ENCODE measurements at places on chromosomes 7 and 10.

DNA sequence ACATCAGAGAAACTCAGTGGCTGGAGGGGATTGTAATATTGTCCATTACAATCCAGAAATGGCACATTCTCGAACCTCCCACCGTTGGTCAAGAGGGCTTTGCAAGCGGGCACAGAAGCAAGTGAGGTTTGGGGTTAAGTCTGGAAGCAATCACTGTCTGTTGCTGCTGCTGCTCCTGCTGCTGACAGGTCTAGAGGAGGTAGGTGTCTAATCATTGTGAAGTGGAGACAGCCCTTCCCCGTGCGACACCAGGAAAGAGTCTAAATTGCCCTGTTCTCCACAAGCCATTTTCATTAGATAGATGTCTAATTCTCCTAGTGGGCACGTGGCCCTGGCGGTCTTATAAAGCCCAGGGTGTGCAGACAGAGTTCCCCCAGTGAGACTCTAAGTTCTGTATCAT is 43.5 kb downstream of the NPS start:
- DNase-seq: no peak

DNA sequence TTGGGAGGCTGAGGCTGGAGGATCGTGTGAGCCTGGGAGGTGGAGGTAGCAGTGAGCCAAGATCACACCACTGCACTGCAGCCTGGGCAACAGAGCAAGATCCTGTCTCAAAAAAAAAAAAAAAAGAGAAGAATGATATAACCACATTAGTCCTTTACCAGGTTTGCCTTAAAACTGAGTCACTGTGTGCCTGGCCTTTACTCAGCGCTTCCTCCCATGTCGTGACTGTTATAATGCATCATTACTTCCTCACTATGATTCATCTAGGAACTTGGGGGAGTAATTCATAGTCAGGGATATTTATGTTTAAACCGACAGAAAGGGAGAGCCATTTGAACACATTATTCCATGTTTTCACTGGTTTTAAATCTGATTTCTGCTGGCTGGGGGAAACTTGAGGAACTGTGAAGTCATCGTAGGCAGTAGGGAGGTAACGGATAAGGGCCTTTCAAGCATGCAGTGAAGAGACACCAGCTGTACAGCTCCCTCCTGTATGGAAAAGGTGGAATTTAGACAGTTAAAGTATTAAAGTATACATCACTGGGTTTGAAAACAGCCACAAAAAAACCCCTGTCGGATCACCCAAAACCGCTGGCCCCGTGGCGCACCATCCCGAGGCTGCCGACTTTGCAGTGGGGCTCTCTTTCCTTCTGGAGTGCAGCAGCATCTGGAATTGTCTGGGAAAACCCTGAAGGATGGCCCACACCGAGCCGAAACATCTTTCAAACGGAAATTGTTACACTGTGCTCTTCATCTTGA is 119.8 kb downstream of the NKX6-2 start:
- no peak for DNase-seq

- no peak for DNase-seq
Observed at GRCh38 chr10:84567133-84567532, 238.7 kb downstream of the CCSER2 start.

GRCh38 chr7:41110186-41110585 is 592.7 kb downstream of the INHBA start:
- no peak for DNase-seq

- DNase-seq: no peak
Observed at GRCh38 chr10:50469778-50470193, 154.0 kb downstream of the SGMS1 start.

DNA sequence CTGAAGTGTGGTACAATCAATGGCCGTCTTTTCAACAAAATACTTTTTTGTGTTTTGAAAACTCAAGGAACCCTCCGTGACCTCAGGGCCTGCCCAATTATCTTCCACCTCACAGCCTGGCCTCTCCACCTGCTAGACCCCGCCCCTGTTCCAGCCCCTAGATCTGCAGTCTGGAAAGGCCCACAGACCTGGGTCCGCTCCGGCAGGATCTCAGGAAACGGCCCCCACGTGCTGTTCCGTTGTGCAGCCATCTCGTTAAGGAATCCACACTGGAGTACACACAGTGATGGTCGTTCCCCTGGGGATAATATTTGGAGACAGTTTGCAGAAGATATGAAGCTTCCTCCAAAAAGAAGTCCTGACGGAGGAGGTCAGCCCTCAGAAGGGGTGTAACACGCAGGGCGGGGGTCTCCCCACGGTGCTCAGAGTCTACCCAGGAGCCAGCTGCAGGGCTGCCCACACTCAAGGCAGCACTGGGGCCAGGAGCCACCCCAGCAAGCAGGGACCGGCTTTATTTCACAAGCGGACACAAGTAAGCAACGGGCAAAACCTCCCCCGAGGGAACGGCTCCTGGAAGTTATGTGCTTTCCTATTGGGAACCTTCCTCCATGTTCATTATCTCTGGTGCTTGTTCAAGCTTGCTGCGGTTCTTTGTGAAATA is 73.4 kb downstream of the TCERG1L start:
- DNase-seq: no peak

DNA sequence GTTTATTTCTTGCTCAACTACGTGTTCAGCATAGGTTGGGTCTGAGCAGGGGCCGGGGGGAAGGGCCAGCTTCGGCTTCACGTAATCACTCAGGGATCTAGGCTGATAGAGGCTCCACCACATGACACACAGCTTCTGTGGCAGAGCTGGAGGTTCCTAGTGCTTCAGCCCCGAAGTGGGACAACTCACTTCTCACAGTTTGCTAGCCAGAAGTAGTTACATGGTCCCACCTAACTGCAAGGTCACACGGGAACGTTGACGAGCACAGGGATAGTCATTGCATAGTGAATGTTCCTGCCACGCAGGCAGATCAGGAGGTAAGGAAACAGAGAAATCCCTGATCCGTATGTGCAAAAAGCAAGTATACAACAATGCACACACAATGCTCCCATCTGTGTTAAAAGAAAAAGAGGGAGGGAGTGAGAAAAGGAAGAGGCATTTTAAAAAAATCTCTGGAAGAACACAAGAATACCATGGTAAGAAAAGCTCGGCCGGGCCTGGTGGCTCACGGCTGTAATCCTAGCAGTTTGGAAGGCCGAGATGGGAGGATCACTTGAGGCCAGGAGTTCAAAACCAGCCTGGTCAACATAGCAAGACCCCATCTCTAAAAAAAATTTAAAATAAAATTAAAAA is 16.9 kb downstream of the SMURF1 start:
- no peak for DNase-seq

- no peak for DNase-seq
Observed at GRCh38 chr10:71762324-71762723, 11.0 kb downstream of the VSIR start.

DNA sequence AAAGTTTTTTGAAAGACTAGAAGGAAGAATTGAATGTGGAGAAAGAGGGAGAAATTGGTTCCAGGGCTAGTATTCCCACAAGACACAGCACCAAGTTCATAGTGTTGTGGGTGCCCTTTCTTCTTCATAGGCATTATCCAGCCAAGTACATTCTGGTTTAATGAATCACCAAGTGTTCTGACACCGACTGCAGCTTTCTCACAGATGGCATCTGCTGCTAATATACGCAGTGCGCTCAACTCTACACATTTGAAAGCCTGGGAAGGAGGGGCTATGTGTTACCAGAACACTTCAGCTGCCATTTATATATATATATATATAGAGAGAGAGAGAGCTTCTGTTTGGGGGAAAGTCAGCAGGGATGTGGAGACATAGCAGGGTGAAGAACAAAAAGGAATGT is 1168.4 kb downstream of the GATA3 start:
- DNase-seq: no peak

DNA sequence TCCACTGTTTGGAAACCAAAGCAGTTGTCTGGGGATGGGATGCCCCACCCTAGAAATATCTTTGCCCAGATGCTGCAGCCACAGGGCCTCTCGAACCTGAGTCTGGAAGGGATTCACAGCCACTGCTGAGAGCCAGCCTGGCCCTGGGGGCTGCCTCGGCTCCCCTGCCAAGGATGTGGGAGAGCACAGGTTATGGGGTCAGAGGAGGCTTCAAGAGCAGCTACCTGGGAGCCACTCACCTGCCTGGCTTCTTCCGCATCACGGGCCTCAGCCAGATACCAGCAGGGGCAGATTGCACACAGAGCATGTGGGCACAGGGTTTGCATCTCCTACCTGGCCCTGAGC is 5.4 kb upstream of the PWWP2B start:
- DNase-seq: no peak

DNA sequence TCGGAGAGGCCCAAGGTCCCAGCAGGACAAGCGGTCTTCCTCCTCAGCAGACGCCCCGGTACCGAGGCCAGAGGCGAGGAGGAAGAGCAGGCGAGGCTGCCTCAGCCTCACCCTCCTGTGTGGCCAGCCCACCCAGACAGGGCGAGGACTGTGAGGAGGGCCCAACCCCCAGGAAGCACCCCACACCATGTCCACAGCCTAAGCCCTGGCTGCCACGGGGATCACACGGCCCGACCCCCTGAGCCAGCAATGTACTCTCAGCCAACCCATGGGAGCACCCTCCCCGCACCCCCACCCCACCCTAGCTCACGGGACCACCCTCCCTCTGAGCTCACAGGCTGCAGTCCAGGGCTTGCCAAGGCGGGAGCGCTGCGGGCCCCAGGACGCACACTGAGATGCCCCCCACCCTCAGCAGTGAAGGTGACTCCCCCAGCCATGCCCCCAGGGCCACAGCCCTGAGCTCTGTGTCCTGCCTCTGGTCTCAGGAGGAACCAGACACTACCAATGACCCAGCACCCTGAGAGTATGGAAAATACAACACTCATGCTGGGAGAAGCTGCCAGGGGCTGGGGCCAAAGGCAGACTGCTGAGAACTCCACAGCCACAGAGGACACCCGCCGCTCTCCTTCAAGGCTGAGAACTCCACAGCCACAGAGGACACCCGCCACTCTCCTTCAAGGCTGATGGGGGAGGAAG is 93.6 kb downstream of the MAD1L1 start:
- no peak for DNase-seq

DNA sequence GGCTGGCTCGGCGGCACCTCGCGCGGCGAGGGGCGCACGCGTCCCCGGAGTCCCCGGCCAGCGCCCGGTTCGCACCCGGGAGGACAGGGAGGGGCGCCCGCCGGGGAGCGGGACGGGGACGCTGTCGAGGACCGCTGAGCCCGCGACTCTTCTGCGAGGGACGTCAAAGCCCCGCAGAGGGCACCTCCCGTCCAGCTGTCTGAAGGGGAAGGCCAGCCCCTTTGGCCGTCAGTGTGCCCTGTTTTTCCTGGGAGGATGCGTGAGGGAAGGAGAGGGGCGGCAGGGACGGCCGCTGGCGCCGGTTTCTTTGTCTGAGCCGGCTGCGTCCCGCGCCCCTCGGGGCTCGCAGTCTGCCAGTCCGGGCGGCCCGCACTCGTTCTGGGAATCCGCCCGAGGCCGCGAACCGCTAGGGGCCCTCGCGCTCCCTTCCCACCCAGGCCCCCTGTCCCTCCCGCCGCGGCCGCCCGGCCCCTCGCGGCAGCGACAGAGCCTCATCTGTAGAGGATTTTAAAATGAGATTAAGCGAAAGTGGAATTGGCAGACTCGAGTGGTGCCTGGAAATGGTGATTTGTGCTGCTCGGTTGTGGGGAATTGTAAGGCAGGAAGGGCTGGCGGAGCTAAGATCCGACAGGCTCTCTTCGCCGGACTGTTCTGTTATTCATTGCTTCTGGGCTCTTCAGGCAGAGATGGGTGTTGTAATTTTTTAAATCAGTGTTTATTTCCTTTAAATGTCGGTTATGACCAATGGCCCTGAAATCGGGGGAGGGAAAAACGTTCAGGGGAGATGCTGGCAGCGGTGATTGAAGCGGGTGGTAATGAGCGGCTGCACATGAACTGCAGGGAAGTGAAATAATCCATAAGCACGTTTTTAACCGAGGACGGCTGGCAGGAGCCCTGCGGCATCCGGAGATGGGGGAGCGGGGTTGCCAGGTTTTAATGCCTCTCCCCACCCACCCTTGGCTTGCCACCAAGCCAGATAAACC is 618 bp upstream of the RELN start:
- DNase-seq: no peak
